ENCODE measurements at places on chromosomes 1 and 21. TPM values are rescaled to one million over a fixed set of nuclear protein-coding genes. Genes with fewer than 3 reads are reported as not detected.

- DNase-seq: no peak
Measured at GRCh38 chr1:57079454-57080157, 113.8 kb upstream of the C8B start.

DNA sequence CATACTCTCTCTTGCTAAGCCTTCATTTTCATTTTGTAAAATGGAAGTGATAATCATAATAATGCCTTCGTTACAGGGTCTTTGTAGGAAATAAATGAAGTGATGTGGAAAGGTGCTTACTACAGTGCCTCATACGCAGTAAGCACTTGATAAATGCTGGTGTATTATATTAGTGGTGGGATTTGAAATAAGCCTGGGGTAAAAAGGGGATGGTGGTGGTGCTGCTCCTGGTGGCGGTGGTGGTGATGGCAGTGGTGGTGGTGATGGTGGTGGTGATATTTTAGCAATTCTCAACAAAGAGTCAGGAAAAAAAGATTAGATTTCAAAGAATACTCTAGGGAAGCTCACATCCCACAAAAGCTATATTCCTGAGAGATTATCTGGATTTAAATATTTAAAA, 35.5 kb upstream of the ATP1B1 start:
- no peak for DNase-seq

DNA sequence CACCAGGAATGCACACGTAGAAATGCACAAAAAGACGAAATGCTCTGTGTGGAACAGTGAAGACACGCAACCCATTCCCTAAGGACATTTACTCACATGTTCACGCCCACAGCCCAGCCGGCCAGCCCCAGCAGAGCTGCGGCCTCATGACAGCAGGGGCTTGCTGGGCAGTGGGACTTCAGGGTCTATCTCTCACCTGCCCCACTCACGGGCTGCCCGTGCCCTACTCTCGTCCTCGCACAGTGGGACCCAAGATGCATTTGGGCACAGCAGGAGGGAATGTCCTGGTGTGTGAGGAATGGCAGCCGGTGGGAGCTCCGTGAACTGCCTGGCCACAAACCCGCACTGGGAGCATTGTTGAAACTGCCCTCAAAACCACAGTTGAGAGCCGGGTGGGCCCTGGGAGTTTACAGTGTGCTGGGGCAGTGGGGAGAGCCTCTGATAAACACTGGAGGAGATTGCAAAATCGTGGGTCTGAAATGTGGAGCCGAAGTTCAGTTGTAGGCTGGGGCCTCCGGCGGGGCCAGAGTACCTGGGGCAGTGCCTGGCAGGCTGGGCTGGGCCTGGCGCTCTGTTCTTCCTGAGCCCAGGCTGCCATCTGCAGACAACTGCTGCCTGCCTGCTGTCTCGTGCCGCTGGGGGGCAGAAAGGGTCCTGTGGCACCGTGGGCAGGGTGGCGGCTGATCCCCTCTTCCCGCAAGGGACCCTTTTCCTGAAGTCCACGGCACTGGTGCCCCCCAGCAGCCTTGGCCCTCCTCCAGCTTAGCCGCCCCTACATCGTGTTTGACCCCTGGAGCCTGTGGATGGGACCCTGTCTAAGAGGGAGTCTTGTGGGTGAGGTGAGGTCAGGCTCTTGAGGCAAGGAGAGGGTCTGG, 20.7 kb upstream of the POFUT2 start:
- DNase-seq: no peak

- no peak for DNase-seq
Measured at GRCh38 chr1:24117722-24118409, 5.9 kb upstream of the MYOM3 start.

The S100PBP gene
- total RNA-seq: 27.9 TPM

GRCh38 chr21:28639737-28640136, 352.9 kb downstream of the LTN1 start:
- DNase-seq: no peak

DNA sequence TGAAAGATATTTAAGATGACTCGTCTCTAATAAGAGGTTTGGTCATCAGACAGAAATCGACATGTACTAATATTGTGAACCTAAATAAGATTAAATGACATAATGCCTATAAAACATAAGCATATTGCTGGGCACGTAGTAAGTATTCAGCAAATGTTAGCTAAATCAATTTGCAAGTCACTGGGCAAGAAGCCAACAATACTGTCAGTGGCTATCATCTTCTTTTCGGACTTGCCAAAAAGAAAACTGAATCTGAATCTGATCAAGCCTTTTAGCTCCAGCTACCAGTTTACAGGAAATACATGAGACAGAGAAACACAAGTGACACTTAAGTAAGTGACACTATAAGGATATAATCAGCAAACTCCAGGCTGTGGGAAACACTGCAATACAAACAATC, 46.0 kb downstream of the RPL5 start:
- no peak for DNase-seq

- DNase-seq: peak; percentile 76
Measured at GRCh38 chr1:151989211-151989862, 4.3 kb downstream of the S100A10 start.

The MXRA8 gene
- total RNA-seq: 0.25 TPM

DNA sequence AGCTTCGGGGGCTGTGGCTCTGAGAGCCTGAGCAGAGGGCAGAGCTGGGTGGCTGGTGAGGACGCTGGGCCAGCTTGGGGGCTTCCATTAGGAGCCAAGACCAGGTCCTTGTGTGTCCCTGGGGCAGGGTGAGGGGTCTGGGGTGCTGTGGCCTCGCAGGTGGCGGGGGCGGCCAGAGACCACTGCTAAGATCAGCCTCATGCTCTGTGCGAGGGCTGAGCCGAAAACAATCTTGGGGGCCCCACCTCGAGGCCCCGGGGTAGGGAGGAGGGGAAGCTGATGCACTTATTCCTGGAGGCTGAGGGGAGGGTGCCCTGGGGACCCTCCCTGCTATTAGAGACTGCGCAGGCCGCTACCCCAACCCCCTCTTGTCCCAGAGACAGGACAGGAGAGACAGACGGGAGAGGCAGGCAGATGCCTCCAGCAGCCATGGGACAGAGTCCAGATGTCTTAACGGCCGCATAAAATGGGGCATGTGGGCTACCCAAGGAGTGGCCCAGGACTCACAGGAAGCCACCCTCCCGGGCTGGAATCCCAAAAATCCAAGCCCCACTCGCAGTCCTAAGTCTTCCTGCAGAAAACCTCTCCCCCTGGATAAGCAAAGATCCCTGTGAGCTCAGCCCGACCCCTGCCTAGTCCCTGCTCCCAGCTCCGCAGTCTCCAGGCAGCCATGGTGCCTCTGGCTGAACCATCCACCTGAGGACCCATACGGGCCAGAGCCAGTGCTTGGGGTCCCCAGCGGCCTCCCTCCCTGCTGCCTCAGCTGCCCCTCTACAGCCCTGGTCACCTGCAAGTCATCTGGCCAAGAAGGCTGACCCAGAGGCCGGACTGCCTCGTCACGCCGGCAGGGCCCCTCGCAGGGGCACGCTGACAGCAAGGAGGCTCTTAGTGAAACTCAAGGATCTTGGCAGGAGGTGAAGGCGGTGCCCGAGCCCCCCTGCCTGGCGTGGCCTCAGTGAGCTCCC, 43.6 kb upstream of the COL18A1 start:
- no peak for DNase-seq

GRCh38 chr1:85124091-85124490, 75.8 kb upstream of the MCOLN3 start:
- no peak for DNase-seq

The KLF17 gene
- total RNA-seq: not detected

DNA sequence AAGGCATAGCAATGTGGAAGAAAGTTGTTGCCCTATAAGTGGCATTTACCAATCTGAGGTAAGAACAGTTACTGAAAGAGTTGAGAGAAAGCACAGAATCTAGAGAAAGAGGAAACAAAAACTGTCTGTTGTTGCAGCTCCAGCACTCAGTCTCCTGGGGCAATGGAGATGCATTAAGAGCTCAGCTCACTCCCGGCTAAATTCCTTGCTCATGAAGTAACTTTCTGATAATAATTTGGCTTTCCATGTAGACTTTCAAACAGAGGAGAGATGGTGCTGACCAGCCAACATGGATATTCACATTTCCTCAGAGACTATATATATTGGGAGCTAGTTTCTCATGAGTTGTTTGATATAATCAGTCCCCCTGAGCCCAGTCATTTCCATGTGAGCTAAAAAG, 135.3 kb downstream of the GDAP2 start:
- no peak for DNase-seq

DNA sequence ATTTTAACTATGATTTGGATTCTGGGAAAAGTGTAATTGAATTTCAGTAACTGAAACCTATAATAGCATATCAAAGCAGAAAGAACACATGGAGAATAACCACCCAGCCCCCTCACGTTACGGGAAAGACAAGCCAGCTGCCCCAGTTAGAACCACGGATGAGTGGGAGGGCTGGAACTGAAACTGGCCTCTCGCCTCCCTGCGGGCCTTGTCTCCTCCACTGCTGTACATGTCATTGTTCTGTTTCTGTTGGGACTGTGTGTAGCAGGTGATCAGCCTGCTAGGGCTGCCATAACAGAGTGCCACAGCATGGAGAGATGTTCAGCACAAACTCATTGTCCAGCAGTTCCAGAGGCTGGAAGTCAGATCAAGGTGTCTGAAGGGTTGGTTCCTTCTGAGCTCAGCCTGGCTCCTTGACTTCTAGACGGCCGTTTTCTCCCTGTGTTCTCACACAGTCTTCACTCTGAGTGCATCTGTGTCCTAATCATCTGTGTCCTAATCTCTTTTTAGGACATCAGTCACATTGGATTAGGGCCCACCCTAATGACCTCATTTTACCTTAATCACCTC, 52.4 kb downstream of the MAP3K21 start:
- peak; percentile 30 for DNase-seq

DNA sequence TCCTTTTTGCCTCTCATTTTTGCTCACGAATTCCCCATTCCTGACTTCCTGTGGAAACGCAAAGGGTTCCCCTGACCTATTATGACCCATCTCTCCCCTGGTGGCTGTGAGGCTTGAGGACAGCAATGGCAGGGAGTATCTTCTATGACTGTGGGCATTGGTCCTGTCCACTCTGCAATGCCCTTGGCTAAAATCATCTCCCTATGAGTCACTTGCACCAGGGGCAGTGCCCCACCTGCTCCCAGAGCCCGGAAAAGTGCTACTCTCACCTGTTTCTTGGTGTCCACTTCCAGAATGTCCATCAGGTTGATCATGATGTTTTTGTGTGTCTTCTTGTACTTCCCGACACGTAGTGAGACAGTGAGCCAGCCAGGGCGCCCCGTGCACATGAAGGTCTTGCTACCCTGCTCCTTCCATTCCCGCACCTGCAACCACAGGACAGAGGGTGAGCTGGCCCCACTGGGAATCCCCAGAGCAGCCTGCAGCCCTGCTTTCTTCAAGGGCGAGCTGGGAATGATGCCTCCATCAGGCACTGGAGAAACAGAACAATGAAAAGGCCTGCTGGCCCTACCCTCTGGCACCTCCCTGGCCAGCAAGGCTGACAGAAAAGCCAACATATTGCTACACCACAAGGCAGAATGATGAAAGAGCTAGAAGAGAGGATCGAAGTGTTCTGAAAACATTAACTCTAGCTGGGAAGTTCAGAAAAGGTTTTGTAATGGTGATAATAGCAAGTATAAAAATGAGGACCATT, 3.5 kb downstream of the DHCR24 start:
- DNase-seq: no peak

The DENND2C gene
- total RNA-seq: 0.65 TPM

The FCRL1 gene
- total RNA-seq: not detected

The HES2 gene
- not detected for total RNA-seq

GRCh38 chr1:100714599-100714998, 4.9 kb upstream of the VCAM1 start:
- DNase-seq: no peak

The SORT1 gene
- 0.55 TPM for total RNA-seq

GRCh38 chr1:30450148-30450817, 273.1 kb downstream of the MATN1 start:
- no peak for DNase-seq

The CACNA1E gene
- not detected for total RNA-seq

The PYHIN1 gene
- total RNA-seq: 6.8 TPM

- no peak for DNase-seq
Measured at GRCh38 chr1:37171691-37172090, 137.4 kb upstream of the GRIK3 start.

- peak; percentile 34 for DNase-seq
Measured at GRCh38 chr1:225849925-225850324, 32.3 kb downstream of the TMEM63A start.

The DDI2 gene
- total RNA-seq: 34.0 TPM

- DNase-seq: no peak
Measured at GRCh38 chr1:17173217-17173616, 31.7 kb upstream of the PADI1 start.

DNA sequence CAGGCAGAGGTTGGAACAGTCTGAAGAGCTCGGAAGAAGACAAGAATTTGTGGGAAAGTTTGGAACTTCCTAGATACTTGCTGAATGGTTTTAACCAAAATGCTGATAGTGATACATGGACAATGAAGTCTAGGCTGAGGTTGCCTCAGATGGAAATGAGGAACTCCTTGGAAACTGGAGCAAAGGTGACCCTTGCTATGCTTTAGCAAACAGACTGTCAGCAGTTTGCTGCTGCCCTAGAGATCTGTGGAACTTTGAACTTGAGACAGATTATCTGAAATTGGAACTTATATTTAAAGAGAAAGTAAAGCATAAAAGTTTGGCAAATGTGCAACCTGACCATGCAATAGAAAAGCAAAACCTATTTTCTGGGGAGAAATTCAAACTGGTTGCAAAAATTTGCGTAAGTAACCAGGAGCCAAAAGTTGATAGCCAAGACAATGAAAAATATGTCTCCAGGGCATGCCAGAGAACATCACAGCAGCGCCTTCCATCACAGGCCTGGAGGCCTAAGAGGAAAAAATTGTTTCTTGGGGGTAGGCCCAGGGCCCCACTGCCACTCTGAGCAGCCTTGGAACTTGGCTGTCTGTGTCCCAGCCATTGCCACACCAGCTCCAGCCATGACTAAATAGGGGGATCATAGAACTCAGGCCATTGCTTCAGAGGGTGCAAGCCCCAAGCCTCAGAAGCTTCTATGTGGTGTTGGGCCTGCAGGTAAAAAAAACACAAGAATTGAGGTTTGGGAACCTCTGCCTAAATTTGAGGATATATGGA, 675.3 kb downstream of the LTN1 start:
- DNase-seq: no peak

GRCh38 chr1:100722221-100722620, 2.7 kb downstream of the VCAM1 start:
- DNase-seq: no peak

The PLEKHA6 gene
- total RNA-seq: 0.87 TPM

DNA sequence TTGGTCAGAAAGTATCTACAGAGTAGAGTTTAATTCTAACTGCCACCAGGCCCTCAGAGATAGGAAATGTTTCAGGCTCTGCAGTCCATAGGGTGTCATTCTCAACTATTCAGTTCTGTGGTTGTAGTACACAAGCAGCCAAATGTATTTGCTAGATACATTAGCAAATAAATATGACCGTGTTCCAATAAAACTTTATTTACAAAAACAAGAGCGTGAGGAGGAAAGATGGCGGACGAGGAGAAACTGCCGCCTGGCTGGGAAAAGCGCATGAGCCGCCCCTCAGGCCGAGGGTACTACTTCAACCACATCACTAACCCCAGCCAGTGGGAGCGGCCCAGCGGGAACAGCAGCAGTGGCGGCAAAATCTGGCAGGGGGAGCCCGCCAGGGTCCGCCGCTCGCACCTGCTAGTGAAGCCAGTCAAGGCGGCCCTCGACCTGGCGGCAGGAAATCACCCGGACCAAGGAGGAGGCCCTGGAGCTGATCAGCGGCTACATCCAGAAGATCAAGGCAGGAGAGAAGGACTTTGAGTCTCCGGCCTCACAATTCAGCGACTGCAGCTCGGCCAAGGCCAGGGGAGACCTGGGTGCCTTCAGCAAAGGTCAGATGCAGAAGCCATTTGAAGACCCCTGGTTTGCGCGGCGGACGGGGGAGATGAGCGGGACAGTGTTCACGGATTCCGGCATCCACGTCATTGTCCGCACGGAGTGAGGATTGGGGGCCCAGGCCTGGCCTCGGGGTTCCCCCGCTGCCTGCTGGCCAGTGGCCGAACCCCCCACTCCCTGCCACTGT, 286.1 kb downstream of the LRRC40 start:
- no peak for DNase-seq

The ATAD3C gene
- total RNA-seq: 0.30 TPM
